ENCODE measurements at places on chromosomes 12 and 14.

- DNase-seq = peak; percentile 77
These were observed 494 bp downstream of the GCH1 start for GRCh38 chr14:54902143-54902520.

- DNase-seq = no peak
These were observed 197.8 kb upstream of the FRMD6 start for GRCh38 chr14:51453869-51454268.

GRCh38 chr12:62834406-62834805 lies 100.5 kb downstream of the PPM1H start:
- DNase-seq = peak; percentile 73

- no peak for DNase-seq
These were observed 149.7 kb downstream of the TTC7B start for GRCh38 chr14:90666571-90666970.

GRCh38 chr14:99327050-99327449 lies 55.1 kb upstream of the BCL11B start:
- no peak for DNase-seq

- no peak for DNase-seq
These were observed 7.6 kb downstream of the TSPAN9 start for GRCh38 chr12:3084742-3085141.

DNA sequence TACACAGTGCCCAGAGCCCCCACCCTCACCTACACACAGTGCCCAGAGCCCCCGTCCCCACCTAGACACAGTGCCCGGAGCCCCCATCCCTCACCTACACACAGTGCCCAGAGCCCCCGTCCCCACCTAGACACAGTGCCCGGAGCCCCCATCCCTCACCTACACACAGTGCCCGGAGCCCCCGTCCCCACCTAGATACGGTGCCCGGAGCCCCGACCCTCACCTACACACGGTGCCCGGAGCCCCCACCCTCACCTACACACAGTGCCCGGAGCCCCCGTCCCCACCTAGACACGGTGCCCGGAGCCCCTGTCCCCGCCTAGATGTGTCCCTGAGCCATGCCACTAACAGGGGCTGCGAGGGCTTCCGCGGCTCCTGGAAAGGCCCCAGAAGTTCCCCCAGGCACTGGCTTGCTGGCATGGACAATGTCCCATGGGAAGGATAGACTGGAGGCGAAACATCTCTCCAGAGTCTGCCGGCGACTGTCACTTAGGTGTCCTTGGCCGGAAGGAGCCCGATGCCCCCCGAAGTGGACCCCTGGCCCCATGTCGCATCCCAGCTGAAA lies 146.0 kb downstream of the PIWIL1 start:
- DNase-seq = no peak

DNA sequence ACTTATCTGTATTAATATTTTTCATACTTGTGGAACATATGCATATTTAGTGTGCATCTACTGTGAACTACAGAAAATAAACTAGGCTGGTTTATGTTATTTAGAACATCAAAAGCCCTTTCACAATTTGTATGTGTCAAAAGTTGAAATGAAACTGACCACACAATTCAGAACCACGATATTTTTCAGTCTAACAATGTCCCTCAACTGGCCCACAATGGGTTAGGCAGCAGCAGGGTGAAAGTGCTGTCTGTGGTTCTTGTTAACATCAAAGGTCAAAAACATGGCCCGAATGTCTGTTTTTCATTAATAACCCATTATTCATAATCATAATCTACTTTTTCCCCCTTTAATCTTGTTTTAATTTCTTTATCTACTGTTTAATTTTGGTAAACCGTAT lies 559.9 kb upstream of the ATP2B1 start:
- DNase-seq = no peak

DNA sequence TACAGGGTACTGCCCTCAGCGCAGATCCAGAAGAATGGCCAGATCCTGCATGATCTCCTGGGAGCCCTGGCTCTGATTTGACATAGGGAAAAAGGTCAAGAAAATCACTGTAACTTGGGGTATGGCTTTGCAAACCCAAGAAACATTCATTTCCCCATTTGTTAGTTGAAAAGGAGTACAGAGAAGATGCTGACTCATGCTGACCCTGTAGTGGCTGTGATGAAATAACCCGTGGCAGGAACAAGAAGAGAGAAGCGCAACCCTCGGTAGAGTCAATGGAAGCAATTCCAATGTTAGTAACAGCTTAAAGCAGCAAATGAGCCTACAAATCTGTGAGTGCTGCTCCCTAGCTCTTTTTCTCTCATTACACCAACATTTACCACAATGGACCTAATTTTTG lies 281.6 kb upstream of the NPAS3 start:
- no peak for DNase-seq

GRCh38 chr14:23470947-23471346 lies 1.4 kb downstream of the NGDN start:
- DNase-seq = no peak

GRCh38 chr12:94698578-94698977 lies 48.2 kb upstream of the TMCC3 start:
- no peak for DNase-seq

DNA sequence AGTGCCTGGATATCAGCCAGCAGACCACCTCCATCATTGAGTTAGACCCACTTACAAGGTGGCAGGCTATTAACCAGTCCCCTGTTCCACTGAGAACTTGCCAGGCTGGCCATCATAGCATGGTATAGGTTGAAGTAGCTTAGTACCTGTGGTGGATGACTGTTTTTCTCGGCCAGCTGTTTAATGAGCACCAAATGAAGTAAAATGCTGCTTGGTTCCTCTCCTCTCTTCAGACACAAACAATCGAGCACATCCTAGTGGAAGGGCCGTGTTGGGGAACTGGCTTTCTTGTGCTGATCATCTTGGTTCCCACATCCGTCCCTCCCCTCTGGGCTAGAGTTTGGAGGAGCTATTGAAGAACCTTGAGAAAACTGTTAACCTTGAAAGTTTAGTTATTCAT lies 486.2 kb downstream of the RAD51B start:
- no peak for DNase-seq

GRCh38 chr14:99968191-99968920 lies 96.9 kb upstream of the EVL start:
- DNase-seq = no peak

- no peak for DNase-seq
These were observed 739.9 kb downstream of the SLC16A7 start for GRCh38 chr12:60335745-60336144.

GRCh38 chr12:17793854-17794253 lies 296.1 kb downstream of the RERGL start:
- no peak for DNase-seq

GRCh38 chr14:94001501-94002396 lies 4.6 kb downstream of the CCDC197 start:
- DNase-seq = peak; percentile 80

DNA sequence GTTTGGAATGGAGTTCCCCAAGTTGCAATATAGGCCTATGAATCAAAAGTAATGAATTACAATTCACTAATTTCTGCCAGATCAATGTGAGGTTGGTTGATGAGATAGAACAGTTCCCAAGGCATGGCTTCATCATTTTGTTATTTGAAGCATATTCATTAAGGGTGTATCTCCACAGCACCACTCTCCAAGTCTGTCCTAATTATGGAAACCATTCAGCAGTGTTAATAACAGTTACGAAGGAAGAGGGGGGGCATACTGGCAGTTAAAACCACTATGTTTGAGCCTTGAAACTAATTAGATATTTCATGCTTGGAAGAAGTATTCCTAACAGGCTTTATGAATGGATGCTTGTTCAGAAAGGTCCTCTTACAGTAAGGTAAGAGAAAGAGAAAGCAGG lies 520.3 kb downstream of the DIO2 start:
- no peak for DNase-seq

DNA sequence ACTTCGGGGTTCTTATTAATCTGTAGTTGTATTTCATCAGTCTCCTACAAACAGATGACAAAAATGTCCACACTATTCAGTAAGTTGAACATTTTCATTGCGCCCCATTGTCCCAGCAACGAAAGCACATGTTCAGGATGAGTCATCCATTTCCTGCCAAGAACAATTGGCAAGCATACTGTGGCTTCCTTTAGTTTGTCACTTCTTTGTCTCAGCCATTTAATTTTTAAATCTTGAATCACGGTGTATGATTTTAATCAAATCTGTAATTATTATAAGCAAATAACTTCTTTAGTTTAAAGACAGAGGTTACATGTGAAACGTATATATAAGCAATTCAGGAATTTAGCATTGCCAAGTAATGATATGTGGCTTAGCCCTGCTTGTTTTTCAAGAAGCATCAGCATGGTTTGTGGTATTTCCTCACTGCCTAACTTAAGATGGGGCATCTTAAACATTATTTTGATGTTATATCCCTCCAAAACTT lies 211.3 kb upstream of the KRR1 start:
- peak; percentile 76 for DNase-seq

GRCh38 chr12:71664411-71665089 lies 449 bp downstream of the THAP2 start:
- no peak for DNase-seq

DNA sequence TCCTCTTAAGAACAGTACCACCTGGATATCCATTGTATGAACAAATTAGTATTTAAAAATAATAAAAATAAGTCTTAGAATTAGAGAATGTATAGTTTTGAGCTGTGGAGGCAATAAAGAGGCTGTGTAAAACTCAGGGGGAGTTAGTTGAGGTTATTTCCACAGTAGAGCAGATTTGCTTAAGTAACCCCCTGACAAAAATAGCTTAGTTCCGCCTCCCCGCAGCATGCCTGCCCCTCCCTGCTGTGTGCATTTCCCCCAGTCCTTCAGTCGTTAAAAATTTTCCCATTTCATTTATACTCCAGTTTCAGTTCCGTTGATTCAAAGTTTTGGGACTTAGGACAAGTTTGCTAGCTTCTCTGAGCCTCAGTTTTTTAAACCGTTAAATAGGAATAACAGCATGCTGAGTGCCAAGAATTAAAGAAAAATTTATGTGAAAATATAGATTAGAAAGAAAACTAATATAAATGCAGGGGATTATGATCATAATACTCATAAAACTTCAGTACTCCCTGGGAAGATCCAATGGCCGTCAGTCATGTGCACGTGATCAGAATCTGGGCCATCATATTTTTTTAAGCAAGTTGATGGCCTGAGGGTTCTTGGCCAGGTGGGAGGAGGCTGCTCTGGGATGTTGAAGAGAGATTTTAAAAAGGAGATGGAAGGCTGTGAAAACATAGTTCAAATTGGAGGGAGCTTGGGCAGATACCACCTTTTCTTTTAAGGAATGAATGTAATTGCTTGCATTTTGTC lies 14.5 kb upstream of the SLC38A2 start:
- DNase-seq = no peak

DNA sequence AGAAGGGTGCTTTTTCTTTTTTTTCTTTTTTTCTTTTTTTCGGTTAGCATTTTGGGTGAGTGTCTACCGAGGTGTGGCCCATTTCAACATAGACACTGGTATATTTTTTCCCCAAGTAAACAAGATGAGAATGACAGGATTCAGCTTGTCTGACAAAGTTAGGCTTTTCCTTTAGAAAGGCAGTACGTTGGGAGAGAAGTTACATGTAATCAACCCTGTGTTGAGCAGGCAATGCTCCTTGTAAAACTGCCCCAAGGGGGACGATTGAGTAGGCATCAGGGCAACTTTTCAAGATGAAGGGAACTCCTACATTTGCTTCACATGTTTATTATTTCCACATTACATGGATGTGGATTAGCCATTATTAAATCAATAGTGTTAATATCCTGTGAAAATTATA lies 1.7 kb downstream of the EMP1 start:
- DNase-seq = no peak

GRCh38 chr14:104509673-104510072 lies 69.9 kb upstream of the C14orf180 start:
- DNase-seq = no peak

GRCh38 chr14:77691259-77691658 lies 16.6 kb downstream of the ALKBH1 start:
- DNase-seq = no peak

- DNase-seq = peak; percentile 92
These were observed 152.2 kb upstream of the SLC38A2 start for GRCh38 chr12:46524778-46525177.

DNA sequence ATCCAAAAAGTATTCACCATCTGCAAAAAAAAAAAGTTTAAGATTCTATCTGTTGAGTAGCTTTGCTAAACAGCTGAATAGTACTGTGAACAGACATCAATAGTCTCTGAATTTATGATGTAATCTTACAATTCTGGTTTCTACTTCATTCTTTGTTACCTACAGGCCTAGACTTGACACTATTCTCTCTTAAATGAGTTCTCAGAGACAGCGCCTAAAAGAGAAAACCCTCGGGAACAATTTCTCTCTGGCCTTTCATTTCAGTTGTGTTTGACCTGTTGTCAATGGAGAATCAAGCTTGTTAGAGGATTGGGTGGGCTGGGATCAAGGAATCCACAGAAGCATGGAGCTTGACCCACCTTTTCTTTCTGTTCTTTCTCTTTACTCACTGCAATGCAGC lies 5.9 kb upstream of the TWF1 start:
- DNase-seq = no peak

- no peak for DNase-seq
These were observed 68.9 kb upstream of the FZD10 start for GRCh38 chr12:130093380-130093779.

- no peak for DNase-seq
These were observed 839 bp downstream of the CLEC9A start for GRCh38 chr12:10031321-10031720.

DNA sequence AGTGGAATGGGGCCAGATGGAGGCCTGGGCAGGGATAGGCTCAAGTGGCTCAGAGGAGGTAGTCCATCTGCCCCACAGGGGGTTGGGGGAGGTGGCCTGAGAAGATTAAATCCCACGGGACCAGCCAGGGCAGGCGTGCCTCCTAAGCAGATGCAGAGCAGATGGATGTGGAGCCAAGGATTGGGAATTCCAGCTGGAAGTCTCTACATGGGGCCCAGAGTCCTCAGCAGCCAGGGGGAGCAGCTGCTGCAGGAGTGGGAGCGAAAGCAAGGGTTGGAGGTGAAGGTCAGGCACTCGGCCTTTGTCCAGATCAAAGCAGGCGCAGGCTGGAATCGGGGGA lies 42.4 kb upstream of the VRK1 start:
- DNase-seq = peak; percentile 25

DNA sequence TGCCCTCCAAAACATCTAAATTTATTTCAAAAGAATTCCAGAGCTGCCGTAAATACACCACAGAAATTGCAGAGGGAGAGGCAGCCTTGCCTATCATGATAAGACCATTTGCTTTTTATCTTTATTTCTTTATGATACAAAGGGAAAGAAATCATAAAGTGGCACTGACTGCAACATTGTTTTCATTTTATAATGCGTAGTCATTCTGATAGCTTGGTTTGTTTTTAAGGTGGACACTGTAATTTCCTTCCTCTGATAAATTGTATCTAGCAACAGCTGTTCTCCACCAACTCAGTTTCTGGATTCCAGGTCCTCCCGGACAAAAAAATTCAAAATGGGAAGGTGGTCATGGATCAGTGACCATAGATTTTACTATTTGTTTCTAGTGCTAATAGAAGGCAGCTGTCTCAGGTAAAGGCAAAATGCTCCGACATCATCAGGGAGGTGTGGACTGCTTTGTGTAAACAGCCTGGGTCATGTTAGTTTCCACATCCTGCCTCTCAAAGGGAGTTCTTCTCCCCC lies 623 bp upstream of the TSPAN8 start:
- no peak for DNase-seq

- peak; percentile 88 for DNase-seq
These were observed 25.0 kb downstream of the HIP1R start for GRCh38 chr12:122860040-122860853.

GRCh38 chr14:37593511-37594237 lies 1.4 kb downstream of the FOXA1 start:
- DNase-seq = no peak
